Gastroesophageal sphincter (tissue), 4 donors: ENCODE measurements at places on chromosomes 7 and 10.

DNA sequence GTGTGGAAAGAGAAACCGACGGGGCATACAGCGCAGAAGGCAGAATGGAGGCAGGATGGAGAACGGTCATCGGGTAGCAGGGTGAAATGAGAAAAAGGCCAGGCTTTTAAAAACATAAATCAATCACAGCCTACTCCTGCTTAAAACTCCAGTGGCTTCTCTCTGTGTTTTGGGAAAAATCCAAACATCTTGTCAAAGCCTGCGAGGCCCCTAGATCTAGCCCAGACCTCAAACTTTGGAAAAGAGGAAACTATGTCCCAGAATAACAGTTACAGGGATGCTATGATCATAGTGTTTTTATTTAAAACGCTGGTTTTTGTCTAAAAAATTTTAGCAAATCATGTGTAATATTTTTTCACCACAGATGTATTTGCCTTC lies 41.1 kb downstream of the PPP1R3C start:
- ATAC-seq, result no peak

- ATAC-seq, result no peak
These were observed 15.9 kb downstream of the HYCC1 start for GRCh38 chr7:22997871-22998518.

DNA sequence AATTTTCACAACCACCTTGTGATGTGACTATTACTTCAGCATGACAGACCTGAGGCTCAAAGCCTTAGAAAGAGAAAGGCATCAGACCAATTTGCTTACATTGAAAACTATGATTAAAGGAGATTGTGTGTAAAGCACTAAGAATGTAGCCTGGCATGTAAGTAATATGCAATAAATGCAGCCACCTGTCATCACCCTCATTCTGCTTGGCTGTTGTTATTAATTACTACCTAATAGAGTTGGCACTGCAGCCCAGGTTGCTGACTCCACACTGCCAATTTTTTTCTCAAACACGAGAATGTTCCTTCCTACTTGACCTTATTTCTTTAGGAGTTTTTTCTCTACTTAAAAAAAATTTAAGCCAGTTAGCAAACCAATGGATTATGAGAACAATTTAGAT lies 61.2 kb upstream of the NPVF start:
- ATAC-seq, result peak; percentile 51

- no peak for ATAC-seq
These were observed 267.7 kb downstream of the ELMO1 start for GRCh38 chr7:37180828-37181549.

DNA sequence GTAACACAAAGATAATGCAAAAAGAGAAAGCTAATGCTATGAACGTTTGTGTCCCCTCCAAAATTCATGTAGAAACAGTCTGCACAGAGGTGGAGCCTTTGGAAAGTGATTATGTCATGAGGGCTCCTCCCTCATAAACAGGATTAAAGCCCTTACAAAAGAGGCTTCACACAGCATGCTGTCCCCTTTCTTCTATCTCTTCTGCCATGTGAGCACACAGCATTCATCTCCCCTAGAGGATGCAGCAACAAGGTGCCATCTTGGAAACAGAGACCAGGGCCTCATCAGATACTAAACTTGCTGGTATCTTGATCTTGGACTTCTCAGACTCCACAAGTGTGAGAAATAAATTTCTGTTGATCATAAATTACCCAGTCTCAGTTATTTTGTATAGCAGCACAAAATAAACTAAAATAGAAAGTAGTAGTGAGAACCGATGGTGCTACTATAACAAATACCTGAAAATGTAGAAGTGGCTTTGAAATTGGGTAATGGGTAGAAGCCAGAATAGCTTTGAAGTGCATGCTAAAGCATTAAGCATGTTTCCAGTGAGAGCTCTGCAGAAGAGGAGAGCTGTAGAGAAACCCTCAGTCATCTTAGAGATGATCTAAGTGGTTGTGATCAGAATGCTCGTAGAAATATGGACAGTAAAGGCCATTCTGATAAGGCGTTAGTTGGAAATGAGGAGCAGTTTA lies 108.7 kb downstream of the DNAJC1 start:
- no peak for ATAC-seq

- no peak for ATAC-seq
These were observed 71.7 kb downstream of the KIF20B start for GRCh38 chr10:89773081-89773480.

DNA sequence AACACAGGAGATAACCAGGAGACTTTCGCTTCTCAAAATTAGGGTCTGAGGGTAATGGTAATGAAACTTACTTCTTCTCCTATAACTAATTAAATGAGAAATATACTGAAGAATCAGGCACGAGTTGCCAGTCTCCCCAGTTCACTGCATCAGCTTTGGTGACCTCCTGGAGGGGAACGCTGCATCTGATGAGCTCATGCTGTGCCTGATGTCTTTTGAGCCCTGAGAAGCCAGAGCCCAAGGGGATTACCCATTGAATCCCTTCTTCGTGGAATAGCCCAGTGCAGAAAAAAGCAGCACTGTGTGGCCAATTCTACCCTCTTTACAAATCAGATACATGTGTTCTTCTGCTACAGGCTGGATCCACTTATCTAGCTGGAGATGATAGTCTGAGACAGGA lies 45.1 kb downstream of the CYP2C9 start:
- ATAC-seq, result no peak

GRCh38 chr10:22252801-22253579 lies 35.2 kb upstream of the EBLN1 start:
- ATAC-seq, result peak; percentile 56

DNA sequence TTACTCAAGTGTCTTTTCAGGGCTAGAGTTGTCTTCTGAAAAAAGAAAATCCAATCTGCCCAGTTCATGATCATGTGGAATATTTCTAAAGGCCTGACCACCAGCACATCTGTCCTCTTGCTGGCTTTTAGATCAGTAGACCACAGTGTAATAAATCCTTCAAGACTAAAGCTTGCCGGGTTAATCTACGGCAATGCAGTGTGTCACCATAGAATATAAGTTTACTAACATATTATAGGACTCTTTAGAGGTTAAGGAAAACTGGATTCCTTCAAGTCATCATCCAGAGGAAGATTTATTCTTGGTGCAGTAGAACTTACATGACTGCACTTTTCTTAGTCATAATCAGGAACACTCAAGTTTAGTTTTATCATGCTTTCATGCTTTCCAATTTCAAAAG lies 349.5 kb downstream of the SEMA3D start:
- no peak for ATAC-seq

DNA sequence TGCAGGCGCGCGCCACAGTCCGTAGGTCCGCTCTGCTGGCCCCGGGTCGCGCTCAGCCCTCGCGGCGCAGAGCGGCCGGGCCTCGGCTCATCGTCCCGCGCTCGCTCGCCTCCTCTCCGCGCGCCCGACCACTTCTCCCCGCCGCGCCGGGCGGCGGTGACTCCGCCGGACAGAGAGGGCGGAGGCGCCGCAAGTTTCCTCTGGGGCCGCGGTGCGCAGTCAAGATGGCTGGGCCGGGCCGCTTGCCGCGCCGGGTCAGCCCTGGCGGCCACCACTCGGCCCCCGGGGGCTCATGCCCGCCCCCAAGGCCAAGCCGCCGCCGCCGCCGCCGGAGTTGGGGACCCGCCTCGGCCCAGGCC lies 441 bp downstream of the FZD8 start:
- ATAC-seq, result peak; percentile 13

DNA sequence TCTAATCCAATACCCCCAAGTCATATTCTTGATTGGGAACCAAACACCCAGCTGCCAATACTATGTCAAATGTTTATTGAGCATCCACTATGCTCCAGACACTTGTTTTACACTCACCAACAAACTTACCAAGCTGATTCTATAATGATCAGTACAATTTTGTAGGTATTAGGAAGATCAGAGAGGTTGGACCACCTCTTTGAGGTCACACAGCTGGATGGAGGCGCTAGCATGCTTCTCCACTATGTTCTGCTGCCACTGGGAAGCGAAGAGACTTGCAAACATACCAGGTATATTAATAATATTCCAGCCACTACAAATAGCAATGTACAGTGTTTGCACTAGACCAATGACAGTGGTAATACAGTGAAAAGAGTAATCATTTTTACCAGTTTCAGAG lies 25.6 kb upstream of the SEPHS1 start:
- no peak for ATAC-seq

- no peak for ATAC-seq
These were observed 95.2 kb downstream of the WDR37 start for GRCh38 chr10:1151076-1152033.

GRCh38 chr10:43249151-43249961 lies 17.5 kb downstream of the RASGEF1A start:
- ATAC-seq, result peak; percentile 16

DNA sequence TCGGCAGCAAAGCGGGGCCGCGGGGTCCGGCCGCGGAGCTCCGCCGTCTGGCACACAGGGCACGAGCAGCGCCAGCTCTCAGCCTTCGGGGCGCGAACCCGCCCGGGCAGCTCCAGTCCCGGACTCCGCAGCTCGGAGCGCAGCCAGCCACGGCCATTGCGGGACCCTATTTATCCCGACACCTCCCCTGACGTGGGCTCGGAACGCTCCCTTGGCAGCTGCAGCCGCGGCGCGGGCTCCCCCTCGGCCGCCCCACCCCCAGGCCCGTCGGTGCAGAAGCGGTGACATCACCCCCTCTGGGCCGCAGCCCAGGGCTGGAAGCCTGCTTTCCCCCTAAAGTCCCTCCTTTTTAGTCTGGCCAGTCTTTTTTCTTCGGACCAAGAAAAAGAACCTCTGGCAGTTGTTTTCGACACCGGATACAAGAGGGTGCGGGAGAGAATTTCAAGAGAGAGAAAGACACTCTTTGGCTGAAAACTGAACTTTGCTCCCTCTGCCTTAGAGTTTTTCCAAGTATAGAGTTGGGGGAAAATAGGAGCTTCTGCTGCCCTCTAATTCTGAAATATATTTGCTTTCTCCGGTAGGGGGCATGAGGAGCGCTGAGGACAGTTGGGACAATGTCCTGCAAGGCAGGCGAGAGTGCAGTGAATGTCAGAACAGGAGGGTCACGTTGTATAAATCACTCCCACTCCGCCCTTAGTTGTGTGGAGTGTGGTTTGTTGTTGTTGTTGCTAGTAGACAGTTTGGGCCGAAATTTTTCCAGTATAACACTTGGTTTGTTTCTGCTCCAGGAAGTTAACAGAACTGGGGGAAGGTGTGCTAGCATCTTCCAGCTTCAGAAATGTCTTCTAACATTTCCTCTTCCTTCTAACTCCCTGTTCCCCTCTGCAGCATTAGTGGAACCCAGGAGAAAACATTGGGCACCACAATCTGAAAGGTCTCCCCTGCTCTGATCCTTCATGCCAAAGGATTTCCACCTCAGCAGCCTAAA lies at the start of gene SFRP4:
Gene SFRP4 (minus strand): TSS at position 145 of the 988 bp plus-strand sequence. CDS start 280 bp downstream, outside the sequence.
- ATAC-seq, result peak; percentile 82

GRCh38 chr10:119207713-119208552 lies 562 bp downstream of the GRK5 start:
- ATAC-seq, result peak; percentile 5

DNA sequence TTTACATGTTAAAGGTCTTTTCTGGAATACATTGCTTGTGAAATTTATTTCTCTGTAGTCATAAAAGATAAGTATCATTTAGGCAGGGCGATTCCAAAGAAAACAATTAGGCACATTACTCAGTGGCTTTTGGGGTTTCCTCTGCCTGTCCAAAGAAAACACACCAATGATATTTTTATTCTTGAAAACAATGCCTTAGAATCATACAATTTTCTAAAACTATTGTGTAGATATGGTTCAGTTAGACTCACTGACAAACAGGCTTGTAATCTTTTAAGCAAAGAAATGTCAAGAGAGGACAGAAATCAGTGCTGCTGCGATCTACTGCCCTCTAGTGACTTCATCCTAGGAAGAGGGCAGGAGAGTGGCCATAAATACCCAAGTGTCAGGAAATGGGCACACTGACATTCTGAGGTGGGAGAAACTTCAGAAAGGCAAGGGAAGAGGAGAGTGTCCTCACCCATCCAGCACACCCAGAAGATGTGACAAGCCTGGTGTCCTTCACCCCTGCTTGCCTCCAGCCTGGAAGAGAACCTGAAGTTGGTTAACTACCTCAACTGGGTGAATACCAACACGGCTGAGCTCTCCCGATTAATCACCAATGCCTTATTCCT lies 120.5 kb downstream of the GALNT11 start:
- peak; percentile 19 for ATAC-seq

DNA sequence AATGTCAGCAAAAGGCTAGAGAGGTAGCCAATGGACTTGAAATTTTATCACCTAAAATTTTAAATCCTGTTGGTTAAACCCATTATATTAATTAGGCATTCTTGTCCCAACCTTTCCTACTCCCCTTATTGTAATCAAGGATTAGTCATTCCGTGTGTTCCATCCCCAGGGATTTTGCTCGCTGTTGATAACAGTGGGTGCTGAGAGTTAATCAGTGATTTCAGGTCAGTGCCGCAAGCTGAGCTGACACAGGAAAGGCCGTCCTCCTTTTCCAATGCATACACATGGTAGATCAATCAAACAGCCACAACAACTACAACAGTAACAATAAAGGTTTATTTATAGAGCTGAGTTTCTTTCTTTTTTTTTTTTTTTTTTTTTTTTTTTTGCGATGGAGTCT lies 271.4 kb downstream of the ACTR3B start:
- ATAC-seq, result no peak

GRCh38 chr10:69748621-69749020 lies 53.1 kb upstream of the COL13A1 start:
- ATAC-seq, result no peak

- ATAC-seq, result no peak
These were observed 146.5 kb downstream of the JMJD1C start for GRCh38 chr10:63319231-63319630.

- ATAC-seq, result no peak
These were observed 15.8 kb downstream of the LRRC72 start for GRCh38 chr7:16542401-16542800.

- ATAC-seq, result no peak
These were observed 90.1 kb downstream of the FAM171A1 start for GRCh38 chr10:15280974-15281373.

- ATAC-seq, result no peak
These were observed 8.0 kb downstream of the SUFU start for GRCh38 chr10:102511583-102512274.

GRCh38 chr10:3933733-3934132 lies 148.7 kb upstream of the KLF6 start:
- no peak for ATAC-seq
